ENCODE measurements at places on chromosomes 5 and 9. TPM values are rescaled to one million over a fixed set of nuclear protein-coding genes. Genes with fewer than 3 reads are reported as not detected.

C9orf72 gene
- total RNA-seq: 17.1 TPM

LPCAT1 gene
- total RNA-seq: 86.2 TPM

ISCA1 gene
- 20.6 TPM for total RNA-seq

FAM163B gene
- not detected for total RNA-seq

OR1L6 gene
- total RNA-seq: not detected

DOK3 gene
- 0.32 TPM for total RNA-seq

WDR31 gene
- total RNA-seq: 0.21 TPM

OTULINL gene
- 0.21 TPM for total RNA-seq

RLN2 gene
- total RNA-seq: not detected

Measured in ascending aorta (tissue), 2 donors.